ENCODE measurements at places on chromosomes 4 and X.
A peak's percentile ranks its signal among the peaks of the same experiment; 100 is the strongest.

DNA sequence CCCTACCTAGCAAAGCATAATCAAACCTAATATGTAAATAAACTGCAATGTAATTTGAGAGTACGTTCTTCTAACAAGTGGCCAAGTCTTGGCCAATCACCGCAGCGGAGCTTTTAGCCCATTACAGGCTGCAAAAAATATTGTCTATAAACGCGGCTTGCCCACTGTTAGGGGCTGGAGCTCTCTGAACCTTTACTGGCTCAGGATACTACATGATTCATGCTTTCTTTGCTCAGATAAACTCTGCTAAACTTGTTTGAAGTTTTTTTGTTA lies 990 bp upstream of the HADH start:
- DNase-seq: no peak

DNA sequence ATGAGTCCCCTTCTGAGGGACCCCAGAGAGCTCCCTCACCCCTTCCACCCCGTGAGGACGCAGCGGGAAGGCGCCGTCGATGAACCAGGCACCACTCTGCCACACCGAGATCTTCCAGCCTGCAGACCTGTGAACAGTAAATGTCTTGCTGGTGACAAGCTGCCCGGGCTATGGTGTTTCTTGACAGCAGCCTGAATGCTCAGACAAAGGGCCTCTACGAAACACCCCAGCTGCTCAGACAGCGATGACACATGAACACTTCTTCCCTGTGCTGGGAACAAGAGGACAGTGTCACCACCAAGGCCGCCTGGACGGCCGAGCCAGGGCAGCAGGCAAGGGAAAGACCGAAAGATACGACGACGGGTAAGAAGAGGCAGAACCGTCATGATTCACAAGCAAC lies 30.6 kb upstream of the GTPBP6 start:
- DNase-seq: no peak

GRCh38 chrX:149010853-149011224 lies 494.3 kb downstream of the IDS start:
- no peak for DNase-seq

DNA sequence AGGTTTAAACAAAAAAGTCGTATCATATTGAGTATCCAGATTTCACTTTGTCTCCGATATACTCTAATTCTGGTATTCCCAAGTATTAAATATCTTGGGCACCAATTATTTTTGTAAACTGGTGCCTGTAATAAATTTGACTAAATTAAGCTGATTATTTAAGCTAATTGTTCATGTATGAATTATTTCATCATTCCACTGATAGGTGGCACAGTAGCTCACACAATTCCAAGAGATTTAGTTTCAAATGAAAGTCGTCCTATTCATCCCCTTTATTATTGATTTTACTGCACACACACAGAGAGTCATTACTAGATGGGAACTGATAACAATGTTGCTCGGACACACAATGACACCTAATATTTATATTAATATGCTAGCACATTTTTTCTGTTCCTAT lies 432.4 kb downstream of the DMD start:
- DNase-seq: no peak

- no peak for DNase-seq
Measured at GRCh38 chr4:132827522-132827921, 321.6 kb upstream of the PCDH10 start.

- DNase-seq: no peak
Measured at GRCh38 chr4:123116412-123116811, 194.0 kb upstream of the NUDT6 start.

- DNase-seq: no peak
Measured at GRCh38 chr4:94486372-94486801, 34.6 kb downstream of the PDLIM5 start.

- DNase-seq: no peak
Measured at GRCh38 chrX:7926914-7927258, 327 bp downstream of the PNPLA4 start.

GRCh38 chr4:57763070-57763469 lies 652.9 kb upstream of the IGFBP7 start:
- DNase-seq: no peak

DNA sequence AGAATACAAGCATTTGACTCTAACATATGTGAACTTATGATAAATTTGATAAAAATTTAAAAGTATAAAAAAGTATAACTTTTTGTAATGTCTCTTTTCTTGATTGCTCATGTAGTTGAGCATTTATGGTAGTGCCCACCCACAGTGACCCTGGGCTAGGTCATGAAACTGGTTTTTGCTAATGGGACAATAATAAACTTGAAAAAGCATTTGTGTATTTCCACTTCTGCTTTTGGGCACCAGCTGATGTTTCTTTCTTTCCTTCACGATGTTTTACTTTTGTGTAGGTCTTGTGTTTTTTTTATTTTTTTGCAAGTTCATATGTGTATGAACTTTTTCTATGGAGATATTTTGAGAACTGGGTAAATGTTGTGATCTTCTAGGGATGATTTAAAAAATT lies 313.1 kb downstream of the CBLL2 start:
- DNase-seq: no peak

DNA sequence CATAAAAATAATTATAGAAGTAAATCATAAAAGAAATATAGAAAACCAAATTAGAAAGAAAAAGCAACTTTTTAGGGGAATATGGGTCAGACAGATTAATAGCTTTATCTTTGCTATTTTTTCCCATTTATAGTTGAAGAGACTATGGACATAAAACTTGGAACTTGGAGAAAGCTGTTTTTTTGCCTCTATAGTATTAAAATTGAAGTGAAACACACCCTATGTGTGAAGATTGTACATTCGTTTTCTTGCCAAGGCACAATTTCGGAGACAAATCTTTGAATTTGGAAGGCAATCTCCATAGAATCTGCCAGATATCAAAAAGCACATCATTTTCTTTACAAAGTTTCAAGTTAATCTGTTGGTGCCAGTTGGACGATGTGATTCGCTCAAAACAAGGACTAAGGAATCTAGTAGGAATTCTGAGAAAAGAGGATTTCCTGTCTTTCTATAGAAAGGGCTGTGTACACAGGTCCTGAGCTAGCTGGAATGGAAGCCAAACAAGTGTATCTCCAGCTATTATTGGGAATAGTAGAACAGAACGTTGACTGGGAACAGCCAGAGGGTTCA lies 156.3 kb downstream of the SLC7A11 start:
- DNase-seq: no peak

GRCh38 chr4:98571161-98571786 lies 87.1 kb downstream of the TSPAN5 start:
- DNase-seq: no peak

- peak; percentile 28 for DNase-seq
Measured at GRCh38 chr4:168755598-168756477, 254.2 kb downstream of the CBR4 start.

DNA sequence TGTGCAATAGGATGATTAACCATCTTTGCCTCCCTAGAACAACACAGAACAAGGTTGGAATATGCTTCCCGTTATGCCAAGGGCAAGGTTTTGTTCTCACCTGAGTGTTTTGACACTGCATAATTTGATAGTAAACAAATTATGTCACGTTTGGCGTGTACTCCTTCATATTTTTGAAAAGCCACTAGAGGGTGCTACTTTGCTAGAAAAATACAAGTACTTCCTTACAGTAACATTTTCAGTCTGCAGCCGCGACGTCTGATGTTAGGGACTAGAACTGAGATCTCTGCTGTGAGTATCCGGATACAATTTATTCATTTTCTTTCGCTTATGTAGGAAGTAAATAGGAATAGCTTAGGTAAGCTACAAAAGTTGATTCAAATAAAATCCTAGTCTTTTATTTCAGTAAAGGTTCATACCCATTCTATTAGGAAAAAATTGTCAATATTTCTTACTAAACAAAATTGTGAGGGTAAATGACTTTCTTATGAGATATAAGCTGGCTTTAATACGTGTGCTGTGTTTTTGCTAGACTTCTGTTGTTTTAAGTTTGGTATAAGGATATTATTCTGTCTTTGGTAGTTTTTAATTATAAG lies 181.1 kb upstream of the WDFY3 start:
- DNase-seq: peak; percentile 67

- no peak for DNase-seq
Measured at GRCh38 chrX:78573630-78574029, 85.5 kb downstream of the RTL3 start.

- no peak for DNase-seq
Measured at GRCh38 chrX:46407036-46407752, 138.0 kb downstream of the ZNF674 start.

DNA sequence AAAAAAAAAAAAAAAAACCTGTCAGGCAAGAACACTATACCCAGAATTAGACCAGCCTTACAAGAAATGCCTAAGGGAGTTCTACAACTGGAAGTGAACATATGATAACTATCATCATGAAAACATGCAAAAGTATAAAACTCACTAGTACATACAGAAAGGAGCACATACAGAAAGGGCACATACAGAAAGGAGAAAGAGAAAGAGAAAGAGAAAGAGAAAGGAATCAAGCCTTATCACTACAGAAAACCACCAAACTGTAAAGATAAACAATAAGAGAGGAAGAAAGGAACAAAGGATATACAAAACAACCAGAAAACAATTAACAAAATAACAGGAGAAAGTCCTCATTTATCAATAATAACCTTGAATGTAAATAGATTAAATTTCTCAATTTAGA lies 50.4 kb downstream of the PHKA1 start:
- DNase-seq: no peak
